ENCODE measurements at places on chromosomes 7 and 10.

DNA sequence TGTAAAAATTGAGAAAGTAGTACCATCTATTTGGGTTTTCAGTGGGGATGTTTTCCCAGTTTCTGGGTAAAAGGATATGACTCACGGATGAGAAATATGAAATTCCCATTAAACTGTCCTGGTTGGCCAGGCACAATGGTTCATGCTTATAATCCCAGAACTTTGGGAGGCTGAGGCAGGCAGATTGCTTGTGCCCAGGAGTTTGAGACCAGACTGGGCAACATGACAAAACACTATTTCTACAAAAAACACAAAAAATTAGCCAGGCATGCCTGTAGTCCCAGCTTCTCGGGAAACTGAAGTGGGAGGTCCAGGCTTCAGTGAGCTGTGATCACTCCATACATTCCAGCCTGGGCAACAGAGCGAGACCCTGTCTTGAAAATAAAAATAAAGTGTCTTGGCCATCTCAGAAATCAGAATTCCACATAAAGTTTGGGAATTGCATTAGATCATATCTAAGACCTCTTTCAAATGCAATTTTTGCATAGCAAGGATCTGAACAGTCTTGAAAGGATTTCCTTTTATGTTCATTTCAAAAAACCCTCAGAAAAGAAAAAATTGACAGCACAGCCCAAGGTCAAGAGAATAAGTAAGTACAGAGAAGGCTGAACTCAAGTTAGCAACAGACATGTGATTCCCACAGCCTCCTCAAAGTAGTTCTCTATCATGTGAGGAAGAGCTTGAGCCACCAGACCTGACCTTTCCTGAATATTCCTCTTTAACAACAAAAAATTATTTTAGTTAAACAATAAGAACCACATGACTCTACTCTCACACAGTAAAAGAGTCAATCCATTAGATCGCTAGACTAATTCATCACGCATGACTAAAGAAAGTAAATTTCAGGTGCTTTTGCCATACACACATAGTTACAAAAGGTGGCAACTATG is 141.5 kb upstream of the CAV2 start:
- DNase-seq, result no peak

DNA sequence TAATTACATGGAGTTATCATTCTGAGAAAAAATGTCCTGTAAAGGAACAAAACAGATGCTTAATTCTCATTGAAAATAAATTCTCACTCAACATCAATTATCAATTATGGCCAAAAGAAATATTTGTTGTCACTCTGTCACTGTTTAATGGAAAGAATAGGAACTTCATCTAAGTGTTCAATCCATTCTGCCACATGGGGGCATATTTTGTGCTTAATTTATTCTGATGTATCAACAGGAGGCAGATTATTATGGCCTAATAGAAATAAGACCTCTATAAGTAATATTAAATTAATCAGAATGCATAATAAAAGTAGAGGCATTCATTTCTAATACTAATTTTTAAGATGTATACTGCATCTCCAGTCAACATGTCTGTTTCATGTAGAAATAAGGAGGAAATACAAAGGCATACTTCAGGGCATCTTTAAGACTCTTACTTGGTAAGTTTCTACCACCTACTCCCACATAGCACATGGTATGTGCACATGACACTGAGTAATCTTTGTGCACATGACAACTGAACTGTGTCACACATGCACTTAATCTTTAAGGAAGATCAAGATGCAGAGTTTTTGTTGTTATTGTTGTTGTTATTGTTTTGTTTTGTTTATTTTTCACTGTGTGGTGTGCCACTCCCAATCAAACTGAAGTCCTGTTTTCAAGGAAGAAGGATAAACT is 420.4 kb upstream of the SEMA3A start:
- no peak for DNase-seq

- peak; percentile 96 for DNase-seq
These were observed 17.9 kb downstream of the PDK4 start for GRCh38 chr7:95578299-95578855.

DNA sequence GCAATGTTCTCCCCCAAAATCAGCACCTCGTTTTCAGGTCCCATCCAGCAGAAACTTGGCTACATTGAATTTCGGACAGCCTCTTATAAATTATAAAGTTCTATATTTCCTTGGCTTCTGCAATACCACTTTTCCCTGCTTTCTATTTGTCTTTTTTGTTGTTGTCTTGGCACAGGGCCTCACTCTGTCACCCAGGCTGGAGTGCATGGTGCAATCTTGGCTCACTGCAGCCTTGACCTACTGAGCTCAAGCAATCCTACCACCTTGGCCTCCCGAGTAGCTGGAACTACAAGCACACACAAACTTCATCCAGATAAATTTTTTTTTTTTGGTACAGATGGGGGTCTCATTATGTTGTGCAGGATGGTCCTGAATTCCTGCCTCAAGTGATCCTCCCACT is 55.3 kb upstream of the HECW1 start:
- DNase-seq, result no peak

DNA sequence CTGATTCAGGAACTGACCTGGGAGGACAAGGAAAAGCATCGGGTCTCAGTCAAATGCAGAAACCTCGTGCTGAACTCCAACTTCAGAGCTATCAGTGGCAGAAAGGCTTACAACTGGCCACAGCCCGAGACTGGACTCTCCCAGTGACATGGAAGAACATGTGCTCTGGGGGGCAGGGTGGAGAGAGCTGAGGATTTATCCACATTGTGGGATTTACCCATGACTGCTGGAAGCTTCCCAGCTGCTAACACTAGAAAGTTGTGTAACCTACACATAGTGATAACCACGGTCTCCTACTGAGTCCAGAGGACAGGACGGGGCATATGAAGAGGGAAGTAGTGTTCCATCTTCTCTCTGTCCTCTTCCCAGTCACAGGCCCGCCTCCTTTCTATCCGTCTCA is 103.4 kb downstream of the ITIH5 start:
- DNase-seq, result no peak

- no peak for DNase-seq
These were observed 104.6 kb downstream of the HIPK2 start for GRCh38 chr7:139673230-139673629.

DNA sequence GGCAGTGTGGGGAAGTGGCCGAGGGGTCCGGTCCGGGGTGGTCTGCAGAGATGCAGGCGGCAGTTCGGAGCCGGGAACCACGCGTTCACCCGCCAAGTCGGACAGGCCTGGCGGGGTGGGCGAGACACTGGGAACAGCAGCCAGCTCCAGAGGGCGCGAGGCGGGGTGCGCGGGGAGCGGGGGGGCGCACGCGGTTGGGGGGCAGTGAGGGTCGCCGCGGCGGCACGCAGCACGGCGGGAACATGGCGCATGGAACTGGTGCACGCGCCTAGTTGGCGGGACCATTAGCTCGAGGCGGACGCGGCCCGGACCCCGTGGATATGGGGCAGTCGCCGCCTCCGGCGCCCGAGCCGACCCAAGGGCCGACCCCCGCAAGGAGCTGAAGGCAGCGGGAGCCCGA is 635.9 kb downstream of the ZNF37A start:
- no peak for DNase-seq

- DNase-seq, result peak; percentile 37
These were observed 299.9 kb downstream of the AUTS2 start for GRCh38 chr7:69898189-69898588.

DNA sequence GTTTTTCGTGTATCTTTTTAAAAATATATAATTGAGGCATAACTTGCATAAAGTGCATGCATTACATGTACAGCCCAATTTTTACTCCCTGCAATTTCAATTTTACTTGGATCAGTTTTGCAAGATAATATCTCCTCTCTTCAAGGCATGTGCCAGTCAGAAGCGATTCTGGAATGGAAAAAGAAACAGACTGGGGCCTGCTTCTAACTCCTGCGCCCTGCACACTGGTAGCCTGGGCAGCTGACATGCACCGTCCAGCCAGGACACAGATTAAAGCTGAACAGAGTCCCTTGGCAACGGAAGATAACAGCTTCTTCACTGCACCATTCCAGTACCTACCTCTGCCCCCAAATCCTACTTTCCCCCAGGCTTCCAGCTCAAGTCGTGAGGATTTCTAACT is 182.1 kb downstream of the FAM107B start:
- DNase-seq, result no peak

- peak; percentile 22 for DNase-seq
These were observed 528.9 kb downstream of the MAGI2 start for GRCh38 chr7:78924581-78924980.

- peak; percentile 68 for DNase-seq
These were observed 142.1 kb downstream of the PHTF2 start for GRCh38 chr7:77940647-77941046.

- DNase-seq, result no peak
These were observed 795 bp downstream of the PRF1 start for GRCh38 chr10:70601746-70602145.

GRCh38 chr10:11576092-11576809 is 35.2 kb downstream of the USP6NL start:
- DNase-seq, result no peak

GRCh38 chr7:39621784-39622411 is 1.5 kb upstream of the RALA start:
- DNase-seq, result no peak

DNA sequence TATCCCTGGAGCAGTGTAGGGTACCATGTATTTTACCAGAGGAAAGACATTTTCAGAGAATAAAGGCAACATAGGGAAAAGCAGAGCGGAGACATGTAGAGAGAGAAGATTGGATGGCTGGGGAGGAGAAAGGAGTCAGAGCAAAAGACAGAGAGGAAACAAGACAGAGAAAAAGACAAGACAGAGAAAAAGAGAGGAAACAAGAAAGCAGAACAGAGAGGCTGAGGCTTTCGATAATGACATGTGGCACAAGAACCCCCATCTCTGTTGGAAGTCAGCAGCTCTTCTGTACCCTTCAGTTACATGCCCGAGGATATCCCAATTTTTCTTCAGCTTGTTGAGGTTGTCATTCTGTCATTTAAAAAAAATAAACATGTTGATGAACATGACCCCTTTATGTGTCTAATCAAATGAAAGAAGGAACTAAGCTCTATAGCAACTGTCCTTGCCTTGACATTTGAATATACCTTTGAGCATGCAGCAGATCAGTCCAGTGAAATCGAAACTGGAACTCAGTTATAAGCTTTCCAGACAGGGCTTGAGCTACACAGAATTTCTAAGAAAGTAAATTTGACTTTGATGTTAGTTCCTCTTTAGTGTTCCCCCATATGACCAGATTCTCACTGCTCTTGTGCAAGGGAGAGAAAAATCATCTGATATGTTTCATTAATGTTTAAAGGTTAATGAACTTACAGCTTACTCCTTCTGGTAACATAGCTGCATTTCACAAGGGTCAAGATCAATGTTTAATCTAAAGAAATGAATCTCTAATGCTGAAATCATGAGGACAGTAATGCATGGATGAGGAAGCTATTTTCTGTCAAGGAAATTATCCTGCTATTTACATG is 75.1 kb upstream of the SP4 start:
- no peak for DNase-seq

GRCh38 chr7:55426676-55427075 is 61.5 kb downstream of the LANCL2 start:
- DNase-seq, result no peak

- DNase-seq, result no peak
These were observed 166.3 kb downstream of the LCOR start for GRCh38 chr10:96998329-96998888.

DNA sequence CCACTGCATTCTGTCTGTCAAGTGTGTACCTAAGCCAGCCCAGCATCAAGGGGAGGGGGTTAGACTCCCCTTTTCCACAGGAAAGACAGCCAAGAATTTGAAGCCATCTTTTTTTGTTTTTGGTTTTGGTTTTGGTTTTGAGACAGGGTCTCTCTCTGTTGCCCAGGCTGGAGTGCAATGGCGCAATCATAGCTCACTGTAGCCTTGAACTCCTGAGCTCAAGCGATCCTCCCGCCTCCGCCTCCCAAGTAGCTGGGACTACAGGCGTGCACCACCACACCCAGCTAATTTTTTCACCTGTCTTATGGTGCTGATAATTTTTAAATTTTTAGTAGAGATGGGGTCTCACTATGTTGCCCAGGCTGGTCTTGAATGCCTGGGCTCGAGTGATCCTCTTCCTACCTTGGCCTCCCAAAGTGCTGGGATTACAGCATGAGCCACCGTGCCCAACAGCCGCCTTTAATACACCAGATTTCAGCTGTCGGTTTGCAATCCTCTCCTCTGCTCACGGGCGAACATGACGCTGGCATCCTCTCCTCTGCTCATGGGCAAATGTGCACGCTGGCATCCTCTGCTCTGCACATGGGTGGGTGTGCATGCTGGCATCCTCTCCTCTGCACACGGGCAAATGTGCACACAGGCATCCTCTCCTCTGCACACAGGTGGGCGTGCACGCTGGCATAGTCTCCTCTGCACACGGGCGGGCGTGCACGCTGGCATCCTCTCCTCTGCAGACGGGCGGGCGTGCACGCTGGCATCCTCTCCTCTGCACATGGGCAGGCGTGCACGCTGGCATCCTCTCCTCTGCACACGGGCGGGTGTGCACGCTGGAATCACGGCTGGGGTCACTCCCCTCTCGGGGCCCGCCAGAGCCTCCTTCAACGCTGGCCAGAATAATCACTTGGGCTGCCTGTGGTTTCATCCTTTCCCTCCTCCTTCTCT is 56.0 kb upstream of the PDGFA start:
- DNase-seq, result no peak

DNA sequence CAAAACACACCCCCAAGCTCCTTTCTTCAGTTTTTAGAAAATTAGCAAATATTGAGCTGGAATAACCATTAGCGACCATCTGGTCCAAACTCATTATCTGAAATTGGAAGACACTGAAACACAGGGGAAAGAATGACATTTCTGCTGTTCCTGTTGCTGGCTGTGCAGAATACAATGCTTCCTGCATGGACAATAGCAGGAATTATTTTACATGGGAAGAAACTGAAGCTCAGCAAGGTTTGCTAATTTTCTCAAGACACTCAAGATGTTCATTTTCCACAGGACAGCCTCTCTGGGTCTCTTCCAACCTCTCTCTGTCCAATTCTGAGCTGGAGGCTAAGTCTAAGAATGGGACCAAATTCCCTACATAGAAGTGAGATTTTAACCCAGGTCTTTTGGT is 81.9 kb upstream of the TNS3 start:
- DNase-seq, result no peak

DNA sequence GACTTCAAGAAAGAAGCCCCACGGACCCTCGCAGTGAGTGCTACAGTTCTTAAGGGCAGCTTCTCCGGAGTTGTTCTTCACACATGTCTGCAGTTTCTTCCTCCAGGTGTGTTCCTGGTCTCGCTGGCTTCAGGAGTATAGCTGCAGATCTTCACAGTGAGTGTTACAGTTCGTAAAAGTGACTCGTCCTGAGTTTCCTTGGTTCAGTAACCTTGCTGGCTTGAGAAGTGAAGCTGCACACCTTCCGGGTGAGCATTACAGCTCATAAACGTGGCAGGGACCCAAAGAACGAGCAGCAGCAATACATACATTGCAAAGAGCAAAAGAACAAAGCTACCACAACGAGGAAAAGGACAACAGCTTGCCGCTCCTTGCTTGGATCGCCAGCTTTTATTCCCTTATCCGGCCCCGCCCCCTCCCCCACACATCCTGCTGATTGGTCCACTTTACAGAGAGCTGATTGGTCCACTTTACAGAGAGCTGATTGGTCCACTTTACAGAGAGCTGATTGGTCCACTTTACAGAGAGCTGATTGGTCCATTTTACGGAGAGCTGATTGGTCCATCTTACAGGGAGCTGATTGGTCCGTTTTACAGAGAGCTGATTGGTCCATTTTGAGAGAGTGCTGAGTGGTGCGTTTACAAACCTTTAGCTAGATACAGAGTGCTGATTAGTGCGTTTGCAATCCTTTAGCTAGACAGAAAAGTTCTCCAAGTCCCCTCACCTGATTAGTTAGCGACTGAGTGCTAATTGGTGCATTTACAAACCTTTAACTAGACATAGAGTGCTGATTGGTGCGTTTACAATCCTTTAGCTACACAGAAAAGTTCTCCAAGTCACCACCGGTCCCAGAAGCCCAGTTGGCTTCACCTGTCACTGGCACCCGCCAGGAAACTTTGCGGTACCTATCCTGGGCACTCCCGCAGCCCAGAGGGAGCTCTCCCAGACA is 165.3 kb downstream of the AGMO start:
- DNase-seq, result no peak
